ENCODE measurements at places on chromosomes 3 and 15.

DNA sequence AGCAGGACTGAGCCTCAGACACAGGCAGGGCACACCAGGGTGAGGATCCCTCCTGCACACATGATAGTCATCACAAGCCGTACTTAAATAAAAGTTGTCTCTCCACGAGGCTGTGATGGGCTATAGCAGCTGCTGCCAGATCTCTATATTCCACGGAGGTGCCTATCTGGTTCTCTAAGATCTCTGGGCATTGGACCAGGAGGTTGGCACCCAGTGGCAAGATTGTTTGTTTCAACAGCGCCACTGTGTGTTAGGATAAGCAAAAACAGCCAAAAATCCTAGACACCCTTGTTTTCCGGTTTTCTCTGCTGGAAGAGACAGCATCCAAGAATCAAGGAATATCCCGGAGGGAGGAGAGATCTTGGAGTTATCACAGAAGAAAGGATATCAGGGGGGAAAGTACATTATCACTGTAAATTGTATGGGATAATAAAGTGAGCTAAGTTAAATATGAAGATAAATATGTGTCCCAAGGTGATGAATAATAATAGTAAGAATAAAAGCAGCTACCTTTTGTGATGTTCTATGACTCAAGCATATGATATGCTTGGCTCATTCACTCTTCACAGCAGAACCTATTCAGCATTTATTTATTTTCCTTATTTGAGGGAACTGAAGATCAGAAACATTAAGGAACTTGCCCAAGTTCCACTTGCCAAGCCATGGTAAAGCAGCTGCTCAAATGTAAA, 90.6 kb upstream of the AKAP13 start:
- no peak for DNase-seq

DNA sequence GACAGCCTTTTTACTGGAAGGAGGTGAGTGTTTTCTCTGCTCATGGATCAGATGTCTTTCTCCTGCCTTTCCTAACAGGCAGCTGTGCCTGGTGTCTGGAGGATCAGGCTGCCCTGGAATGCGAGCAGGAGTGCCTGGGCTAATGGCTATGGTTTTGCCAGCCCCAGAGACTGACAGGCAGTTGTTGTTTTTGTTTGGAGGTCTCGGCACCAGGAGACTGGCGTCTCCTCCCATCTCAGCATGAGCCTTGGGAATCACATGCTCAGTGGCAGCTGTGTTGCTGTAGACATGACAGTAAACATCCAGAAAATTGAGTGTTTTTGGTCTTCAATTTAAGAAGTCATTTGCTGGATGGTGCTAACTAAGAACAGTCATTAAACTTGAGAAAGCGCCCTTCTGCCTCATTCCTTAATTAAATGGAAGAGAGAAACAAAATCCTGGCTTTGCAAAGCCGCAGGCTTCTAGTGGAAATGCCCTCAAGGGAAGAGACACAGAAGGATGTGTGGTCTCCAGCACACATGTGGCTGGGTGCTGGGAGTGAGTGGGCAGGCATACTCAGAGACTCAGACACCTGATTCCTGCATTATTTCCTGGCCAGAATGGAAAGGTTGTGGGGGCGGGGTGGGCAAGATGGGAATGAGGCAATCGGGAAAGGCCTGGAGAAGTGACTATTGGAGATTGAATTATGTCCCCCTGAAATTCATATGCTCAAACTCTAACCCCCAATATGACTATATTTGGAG, 97.0 kb upstream of the NMNAT3 start:
- DNase-seq = no peak

- no peak for DNase-seq
These were observed 48.5 kb downstream of the PCSK6 start for GRCh38 chr15:101440846-101441590.

GRCh38 chr3:164200053-164200823, 878.1 kb downstream of the SI start:
- no peak for DNase-seq

DNA sequence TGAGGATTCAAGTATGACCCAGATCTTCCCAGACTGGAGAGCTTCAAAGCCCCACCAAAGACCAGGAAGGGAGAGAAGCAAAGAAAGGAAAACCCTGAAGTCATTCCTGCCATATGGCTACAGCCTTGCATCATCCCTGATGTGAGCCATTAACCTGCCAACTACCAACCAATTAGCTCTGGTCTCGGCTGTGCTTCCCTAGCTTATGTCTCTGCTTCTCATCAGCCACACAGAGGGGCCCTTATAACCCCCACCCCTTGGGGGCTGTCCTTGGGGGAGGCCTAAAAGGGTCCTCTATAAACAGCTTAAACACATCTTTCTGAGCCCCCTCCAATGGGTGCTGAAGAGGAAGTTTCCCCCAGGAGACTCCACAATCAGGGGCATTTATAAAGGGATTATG, 52.8 kb downstream of the NOX5 start:
- no peak for DNase-seq

DNA sequence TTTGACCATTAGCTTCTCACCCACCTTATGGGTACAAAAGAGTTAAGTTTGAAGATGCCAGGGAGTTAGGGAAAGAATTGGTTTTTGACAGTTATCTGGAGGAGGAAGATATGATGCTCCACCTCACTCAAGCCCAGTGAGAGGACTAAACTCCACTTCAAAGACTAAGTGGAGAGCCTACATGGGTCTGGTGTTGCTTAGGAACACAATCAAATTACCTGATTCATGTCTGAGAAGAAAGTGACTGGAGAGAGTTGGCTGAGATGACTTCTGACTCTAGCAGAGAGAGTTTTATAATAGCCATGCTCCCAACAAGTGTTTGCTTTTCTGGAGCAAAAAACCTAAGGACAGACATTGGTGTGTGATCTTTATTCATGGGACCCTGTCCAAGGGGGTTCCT, 43.3 kb downstream of the SUCNR1 start:
- DNase-seq = no peak

DNA sequence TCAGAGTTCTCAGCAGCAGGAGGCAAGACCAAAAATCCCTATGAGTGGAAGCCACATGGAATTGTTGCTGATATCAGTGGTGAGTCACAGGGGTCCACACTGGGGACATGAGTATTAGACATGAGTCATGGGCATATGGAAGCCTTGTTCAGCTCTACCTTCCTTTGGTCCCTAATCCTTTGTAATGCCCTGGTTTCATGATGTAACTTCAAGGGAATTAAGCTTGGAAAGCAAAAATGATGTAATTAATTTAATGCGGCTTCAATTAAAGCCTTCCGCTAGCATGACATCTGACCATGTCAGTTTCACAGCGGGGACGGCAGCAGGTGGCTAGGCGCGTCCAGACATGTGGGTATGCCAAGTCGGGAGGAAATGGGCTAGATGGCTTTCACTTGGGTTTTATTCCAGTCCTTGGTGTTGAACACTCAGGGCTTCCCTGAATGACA, 176.1 kb upstream of the RGMA start:
- DNase-seq = no peak

GRCh38 chr3:155069729-155070128, 10.4 kb upstream of the MME start:
- no peak for DNase-seq

GRCh38 chr3:40771112-40771511, 246.4 kb downstream of the ZNF621 start:
- no peak for DNase-seq

GRCh38 chr3:195697582-195698324, 23.0 kb upstream of the MUC20 start:
- no peak for DNase-seq

- DNase-seq = no peak
These were observed 7.7 kb upstream of the PRKCD start for GRCh38 chr3:53153264-53153823.

DNA sequence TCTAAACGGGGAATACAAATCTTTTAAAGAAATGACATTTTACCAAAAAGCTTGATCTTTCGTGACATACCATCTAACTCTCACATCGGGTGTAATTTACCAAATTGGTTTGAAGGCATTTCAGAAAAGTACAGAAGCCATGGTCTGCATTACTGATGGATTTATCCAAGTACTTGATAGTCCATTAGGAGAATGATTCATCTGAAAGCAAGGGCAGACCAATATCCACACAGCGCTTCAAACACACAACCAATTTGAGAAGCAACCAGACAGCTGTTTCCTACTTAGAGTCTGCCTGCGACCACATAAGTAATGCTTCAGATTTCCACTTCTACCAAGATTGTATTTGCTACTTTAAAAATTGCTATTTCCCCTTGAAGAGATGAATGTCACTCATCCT, 697.6 kb upstream of the ALCAM start:
- no peak for DNase-seq

DNA sequence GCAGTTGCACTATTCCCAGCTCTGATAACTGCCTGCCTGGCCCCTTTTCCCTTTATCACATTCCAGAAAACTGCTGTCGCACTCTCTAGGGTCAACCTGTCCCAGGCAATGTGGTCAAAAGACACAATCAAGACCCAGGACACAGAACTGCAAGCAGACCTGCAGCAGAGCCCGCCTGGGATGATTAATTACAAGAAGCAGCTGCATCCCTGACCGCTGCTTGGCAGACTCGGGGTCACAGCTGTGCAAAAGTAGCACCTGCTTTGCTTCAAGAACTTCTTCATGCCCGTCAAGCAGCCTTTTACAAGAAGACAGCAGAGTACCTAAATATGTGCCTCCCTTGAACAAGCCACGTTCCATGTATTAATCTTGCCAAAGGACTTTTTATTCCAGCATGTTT, 120.0 kb upstream of the ST8SIA2 start:
- DNase-seq = no peak

DNA sequence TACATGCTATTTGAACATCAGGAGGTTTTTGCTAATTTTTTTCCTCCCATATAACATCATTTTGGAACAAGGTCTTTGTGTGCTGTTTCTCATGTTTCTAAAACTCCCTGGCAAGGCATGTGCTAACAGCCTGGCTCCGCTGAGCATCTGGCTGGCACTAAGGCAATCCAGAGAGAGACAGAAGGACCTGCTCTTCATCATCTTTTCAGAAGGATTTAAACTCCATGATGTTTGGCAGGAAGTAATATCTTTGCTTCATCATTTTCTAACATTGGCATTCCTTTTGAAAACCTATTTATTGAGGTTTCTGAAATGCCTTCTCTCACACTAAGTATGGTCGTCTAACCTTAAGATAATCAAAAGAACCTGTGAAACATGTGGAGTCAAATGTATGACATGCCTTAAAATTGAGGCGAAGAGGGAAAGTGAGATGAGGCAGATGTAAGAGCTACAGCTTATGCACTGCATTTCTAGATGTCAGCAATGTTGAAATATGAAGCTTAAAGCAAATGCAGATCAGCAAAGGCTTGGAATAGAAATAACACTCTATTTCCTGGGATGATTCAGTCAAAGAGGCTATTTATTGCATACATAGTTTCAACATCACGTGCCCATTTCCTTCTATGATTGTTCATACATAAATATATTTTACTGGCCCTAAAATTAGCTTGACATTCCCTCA, 592.0 kb downstream of the ZNF385D start:
- no peak for DNase-seq

DNA sequence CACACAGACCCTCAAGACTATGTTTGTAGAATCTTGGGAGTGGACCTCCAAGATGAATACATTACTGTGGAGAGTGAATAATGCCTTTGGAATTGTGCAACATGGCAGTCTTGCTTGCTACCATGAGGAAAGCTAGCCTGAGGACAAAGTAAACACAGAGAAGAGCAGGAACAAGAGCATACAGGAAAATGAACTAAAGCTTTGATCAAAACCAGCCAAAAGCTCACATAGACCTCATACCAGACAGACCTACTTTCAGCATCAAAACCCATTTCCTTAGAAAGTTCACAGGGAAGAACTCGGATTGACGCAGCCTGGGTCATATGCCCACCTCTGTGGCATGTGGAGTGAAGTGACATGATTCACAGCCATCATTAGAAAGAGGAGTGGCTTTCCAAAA, 3.3 kb upstream of the RAB8B start:
- no peak for DNase-seq

- DNase-seq = no peak
These were observed 90.0 kb downstream of the FSIP1 start for GRCh38 chr15:39692356-39693327.

- no peak for DNase-seq
These were observed 142.6 kb upstream of the CFAP20DC start for GRCh38 chr3:59192473-59192872.

- DNase-seq = no peak
These were observed 99.6 kb downstream of the TMCC1 start for GRCh38 chr3:129793942-129794310.

- no peak for DNase-seq
These were observed 61.9 kb downstream of the TNIK start for GRCh38 chr3:171398343-171398742.

DNA sequence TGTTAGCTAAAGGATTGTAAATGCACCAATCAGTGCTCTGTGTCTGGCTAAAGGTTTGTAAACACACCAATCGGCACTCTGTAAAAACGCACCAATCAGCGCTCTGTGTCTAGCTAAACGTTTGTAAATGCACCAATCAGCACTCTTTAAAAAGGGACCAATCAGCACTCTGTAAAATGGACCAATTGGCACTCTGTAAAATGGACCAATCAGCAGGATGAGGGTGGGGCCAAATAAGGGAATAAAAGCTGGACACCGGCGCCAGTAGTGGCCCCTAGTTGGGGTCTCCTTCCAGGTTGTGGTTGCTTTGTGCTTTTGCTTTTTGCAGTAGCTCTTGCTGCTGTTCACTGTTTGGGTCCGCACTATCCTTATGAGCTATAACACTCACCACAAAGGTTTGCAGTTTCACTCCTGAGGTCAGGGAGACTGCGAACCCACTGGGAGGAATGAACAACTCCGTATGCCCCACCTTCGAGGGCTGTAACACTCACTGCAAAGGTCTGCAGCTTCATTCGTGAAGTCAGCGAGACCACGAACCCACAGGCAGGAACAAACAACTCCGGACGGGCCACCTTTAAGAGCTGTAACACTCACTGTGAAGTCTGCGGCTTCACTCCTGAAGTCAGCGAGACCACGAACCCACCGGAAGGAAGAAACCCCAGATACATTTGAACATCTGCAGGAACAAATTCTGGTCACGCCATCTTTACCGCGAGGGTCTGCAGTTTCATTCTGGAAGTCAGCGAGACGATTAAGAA, 1.1 kb upstream of the SUCLG2 start:
- DNase-seq = no peak

DNA sequence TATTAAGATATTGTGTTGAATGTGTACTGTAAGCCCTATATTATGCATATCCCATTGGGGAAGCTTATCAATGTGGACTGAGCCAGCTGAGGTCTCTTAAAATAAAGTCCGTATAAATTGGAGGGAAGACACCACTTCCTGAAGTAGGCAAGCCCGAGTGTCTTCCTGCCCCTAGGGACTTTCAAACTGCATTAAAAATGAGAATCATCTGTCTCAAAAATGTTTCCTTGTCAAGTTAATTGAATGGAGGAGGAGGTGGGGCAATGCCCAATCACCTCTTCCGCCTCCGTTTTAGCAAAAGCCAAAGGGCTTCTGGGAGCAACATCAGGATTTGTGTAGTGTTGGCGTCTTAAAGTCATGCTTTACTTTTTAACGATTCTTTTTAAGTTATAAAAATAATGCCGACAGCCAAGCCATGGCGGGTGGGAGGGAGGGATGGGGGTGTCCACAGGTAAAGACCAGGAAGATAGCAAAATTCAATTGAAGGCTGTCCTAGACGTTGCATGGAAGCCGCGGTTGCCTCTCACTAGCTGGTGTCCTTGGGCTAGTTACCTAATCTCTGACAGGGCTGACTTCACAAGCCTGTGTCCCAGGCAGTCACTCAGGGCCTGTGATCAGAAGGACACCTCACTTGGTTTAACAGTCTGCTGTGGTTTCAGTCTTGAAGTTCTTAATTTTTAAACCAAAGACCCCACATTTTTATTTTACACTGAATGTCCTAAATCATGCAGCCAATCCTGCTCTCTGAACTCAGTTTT, 524.9 kb upstream of the PROK2 start:
- DNase-seq = no peak

Measured in stimulated activated CD4-positive, alpha-beta T cell treated with anti-CD3 and anti-CD28 coated beads, Interleukin-1b, Interleukin-23, amount 100 ng/mL, for 1 hour (primary cell).